ENCODE measurements at places on chromosomes 3 and 15.
A peak's percentile ranks its signal among the peaks of the same experiment; 100 is the strongest.

- DNase-seq, result no peak
These were observed 13.2 kb downstream of the XXYLT1 start for GRCh38 chr3:195257454-195258448.

GRCh38 chr3:11650391-11650790, 6.7 kb upstream of the VGLL4 start:
- no peak for DNase-seq

DNA sequence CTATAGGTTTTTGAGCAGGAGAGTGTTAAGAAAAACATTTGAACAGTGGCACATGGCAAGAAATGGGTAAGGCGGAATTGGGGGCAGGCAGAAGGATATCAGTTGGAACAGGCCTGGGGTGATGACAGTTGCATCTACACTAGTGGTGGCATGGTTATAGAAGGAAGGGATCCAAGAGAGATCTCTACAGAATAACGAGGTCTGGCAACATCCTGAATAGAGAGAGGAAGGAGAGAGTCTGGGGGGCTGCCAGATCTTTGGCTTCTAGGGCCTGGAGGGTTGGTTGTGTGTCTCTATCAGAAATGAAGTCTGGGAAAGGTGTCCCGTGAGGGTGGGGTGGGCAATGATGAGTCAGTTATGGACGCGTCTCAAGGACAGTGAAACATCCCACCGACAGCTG, 26.3 kb downstream of the FSTL1 start:
- no peak for DNase-seq

GRCh38 chr15:50880206-50880605, 28.3 kb upstream of the AP4E1 start:
- DNase-seq, result no peak

GRCh38 chr3:85721409-85722145, 762.8 kb downstream of the CADM2 start:
- DNase-seq, result no peak

DNA sequence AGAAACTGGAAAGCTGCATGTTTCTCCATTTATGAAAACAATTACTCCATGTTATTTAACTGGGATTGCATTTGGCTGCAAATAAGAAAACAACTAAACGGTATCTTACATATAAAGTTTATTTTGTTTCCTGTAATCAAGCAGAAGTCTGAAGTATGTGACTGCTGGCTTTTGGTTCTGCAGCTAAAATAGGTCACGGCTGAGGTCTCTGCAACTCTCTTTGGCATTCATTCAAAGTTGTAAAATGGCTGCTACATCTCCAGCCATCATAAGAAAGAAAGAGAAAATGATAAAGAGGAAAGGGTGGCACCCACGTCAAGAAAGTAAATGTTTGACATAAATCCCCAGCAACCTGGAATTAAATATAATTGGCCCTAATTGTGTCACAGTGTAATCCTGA, 406.1 kb downstream of the TBC1D5 start:
- DNase-seq, result no peak

GRCh38 chr3:123637131-123637530, 52.3 kb upstream of the HACD2 start:
- DNase-seq, result no peak

DNA sequence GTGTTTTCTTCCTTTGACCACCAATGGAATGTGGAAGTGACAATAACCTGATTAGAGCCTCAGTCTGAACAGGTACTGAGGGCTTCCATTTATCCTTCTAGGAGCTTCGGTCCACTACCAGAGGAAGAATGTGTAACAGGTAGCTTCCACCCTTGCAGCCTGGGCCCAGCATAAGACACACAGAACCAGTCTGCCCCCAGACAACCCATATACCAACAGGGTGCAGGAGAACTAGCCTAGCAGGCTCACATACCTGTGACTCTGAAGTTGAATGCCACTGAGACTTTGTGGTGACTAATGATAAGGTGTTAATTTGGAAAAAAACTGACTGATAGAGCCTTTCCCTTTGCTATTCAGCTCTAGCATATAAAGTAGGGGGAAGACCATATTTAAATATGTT, 166.2 kb downstream of the NEK10 start:
- DNase-seq, result no peak

- peak; percentile 10 for DNase-seq
These were observed 32.0 kb upstream of the ZNF445 start for GRCh38 chr3:44509393-44509921.

DNA sequence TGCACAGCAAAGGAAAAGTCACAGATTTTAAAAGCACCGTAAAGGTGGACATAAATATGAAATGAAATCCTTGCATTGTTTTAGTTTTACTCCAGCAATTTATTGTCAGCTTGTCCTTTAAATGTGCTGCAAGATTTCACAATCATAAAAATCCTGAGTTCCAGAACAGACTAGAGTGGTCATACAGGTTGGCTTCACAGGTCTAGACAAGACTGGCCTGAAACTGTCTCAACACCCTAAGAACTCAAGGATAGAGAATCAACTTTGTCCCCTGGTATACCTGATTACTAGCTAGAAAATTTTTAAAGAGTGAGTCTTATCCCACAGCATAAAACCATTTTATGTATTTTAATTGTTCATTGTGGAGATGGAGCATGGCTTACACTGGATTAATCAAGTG, 521.7 kb upstream of the MCTP2 start:
- no peak for DNase-seq

DNA sequence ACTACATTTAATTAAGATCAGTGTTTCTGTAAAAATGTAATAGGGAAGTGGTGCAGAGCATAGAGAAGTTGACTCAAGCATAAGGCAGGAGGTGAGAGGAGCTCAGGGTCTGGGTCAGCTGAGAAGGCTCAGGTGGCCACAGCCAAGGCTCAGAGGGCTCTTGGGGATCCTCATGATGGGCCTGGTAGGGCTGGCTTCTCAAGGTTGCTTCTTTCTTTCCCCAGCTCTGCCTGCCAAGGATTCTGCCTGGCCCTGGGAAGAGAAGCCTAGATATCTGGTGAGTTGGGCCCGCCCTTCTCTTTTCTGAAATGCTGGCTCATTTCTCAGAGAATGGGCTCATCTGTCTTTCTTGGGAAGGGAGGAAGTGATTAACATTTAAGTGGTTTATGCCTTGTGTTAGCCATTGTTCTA, 6.5 kb downstream of the ZNF589 start:
- no peak for DNase-seq

DNA sequence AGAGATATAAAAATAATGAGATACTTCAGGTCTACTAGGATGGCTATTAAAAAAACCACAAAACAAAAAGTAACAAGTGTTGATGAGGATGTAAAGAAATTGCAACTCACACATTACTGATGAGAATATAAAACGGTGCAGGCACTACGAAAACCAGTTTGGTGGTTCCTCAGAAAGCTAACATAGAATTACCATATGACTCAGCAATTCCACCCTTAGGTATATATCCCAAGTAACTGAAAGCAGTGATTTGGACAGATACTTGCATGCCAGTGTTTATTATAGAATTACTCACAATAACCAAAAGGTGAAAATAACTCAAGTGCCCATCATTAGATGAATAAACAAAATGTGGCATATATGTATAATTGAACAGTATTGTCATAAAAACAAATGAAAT, 87.5 kb upstream of the MELTF start:
- DNase-seq, result no peak

GRCh38 chr3:190173426-190173825, 52.7 kb upstream of the P3H2 start:
- DNase-seq, result no peak

DNA sequence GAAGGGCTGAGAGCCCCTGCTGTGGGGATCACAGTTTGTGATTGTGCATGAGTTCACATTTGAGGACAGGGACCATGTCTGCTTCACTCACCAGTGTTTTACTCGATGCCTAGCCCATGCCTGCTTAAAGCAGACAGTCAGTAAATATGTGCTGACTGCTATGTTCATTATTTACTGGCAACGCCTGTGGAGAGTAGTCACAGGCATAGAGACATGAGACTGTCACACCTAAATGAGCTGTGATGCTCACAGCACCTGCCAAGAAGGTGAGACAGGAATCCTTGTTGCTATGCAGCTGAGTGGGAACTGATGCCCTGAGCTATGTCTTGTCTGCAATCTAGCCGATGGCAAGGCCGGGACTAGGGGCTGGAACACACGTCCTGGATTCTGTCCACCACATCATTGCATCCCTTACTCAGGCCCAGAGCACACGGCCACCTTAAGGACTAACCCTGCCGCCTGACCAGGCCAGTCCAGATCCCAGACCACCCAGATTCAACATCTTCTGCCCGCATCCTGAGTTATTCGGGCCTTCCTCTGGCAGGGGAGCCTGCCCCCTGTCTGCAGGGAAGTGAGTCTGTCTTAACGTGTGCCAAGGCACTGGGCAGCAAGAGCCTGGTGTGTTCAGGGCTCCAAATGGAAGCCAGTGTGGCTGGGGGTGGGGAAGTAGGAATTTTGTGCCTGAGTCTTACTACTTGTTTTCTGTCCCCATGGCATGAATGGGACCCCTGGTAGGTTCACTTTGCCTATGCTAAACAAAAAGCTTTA, 44.8 kb downstream of the FGD5 start:
- no peak for DNase-seq

DNA sequence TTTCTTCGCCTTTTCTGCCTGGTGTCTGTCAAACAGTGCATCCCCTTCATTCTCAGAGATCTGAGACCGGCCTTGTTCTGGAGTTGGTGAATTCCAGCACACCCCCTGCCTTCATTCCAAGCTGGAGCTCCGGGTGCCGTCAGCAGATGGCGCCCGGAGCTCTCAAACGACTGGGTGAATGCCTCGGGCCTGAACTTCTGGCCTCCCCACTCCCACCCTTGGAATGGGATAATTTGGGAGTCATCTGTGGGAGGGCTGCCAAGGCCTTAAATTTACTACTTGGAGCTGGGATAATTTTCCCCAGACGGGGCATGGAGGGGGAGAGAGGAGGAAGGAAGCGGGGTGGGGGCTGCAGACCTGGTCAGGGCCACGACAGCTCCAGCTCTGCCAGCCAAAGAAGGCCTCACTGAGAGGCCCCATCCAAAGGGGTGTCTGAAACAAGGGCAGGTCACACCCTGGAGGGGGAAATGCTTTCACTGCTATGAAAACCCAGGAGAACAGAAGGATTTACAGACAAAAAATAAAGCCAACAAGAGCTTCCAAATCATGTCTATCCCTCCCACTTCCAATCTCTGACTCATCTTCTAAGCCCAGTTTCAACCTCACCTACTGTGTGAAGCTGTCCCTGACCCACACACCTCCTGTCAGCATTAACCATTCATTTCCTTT, 187.9 kb downstream of the OPA1 start:
- DNase-seq, result peak; percentile 56

- DNase-seq, result peak; percentile 20
These were observed 84.3 kb upstream of the TNFSF10 start for GRCh38 chr3:172607305-172608121.

DNA sequence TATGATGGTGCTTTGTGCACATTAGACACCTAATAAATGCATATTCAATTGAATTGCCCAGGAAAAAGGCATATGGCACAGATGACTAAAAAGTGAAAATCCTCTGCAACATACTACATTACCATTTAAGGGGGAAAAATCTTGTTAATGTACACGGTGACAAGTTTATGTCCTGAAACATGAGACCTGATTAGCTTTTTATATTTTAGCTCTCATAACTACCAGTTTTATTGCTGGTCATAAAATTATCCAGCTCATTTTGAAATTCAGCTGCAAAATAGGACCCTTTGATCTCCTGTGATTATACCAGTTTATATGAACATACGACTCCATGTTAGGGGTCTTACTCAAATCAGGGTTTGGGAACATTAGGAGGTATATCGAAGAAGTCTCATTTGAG, 684.6 kb upstream of the CCDC54 start:
- DNase-seq, result no peak

DNA sequence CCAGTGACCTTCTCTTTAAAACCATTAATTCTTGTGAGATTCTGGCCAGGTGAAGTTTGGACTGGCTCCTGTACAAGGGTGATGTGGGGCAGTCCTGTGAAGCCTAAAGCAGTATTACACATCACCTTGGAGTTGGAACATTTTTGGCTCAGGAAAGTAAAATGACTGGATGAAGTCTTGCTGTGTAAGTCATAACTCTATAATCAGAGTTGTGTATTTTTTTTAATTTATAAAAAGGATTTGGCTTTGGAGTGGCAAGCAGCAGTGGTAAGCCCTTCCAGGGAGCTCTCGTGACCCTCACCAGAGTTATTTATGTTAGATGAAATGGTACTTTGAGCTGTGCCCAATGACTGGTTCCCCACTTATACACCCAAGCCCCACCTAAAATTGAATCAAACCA, 331.2 kb upstream of the DCBLD2 start:
- DNase-seq, result no peak

DNA sequence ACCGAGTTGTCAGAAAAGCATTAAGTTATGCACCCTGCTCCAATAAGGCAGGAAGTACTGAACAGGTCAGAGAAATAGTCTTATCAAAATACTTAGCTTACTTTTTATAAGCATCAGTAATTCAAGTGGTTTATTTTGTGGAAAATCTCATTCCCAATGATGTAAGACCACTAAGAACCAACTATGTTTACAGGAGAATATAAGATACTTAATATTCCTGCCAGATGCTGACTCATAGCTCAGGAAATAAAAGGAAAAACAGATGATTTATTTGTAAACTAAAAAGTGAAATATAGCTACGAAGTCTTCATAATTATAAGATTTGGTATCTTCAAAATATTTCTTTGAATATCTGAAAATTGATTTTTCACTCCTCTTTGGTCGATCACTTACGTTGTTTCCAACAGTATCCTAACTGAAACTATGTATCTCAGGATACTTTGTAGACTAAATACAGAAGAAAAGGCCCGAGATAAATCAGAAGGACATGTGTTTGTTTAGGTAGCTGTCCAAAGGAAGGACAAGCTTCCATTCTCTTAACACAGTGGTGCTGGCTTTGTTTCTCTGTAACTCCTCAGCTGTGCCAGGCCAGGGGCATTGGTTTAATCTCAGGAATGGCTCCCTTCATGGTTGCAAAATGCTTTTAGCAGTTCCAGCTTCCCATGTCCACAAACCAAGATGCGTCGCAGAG, 295.8 kb downstream of the GBE1 start:
- DNase-seq, result no peak

DNA sequence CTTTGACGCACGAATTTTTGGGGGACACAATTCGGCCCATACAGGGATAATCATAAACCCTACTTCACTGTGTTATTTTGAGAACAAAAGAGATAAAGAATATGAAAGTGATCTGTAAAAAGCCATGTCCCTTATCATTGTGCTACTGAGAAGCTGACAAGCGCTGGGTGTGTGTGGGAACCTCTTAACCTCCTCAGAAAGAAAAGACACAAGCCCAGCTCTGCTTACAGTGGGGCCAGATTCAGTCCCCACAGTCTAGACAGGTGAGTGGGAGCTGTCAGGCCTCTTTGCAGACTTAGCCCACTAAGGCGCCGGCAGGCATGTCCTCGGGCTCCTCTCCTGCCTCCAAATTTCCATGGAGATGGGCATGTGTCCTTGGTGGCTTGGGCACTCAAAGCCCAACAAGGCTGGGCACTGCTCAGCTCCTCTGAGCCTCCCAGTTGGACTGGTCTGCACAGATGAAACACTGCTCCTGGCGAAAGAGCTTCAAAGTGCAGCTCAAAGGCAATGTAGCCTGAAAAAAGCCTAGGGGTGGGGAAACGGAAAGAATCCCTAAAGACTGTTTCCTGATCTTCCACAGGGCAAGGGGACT, 64.4 kb upstream of the ETV5 start:
- no peak for DNase-seq

- no peak for DNase-seq
These were observed 243.5 kb upstream of the TRIM42 start for GRCh38 chr3:140434261-140434905.

Measured in GM20000 (cell line).